ENCODE measurements at places on chromosomes 7 and 10.

- no peak for DNase-seq
Measured at GRCh38 chr7:47008461-47008860, 573.5 kb downstream of the TNS3 start.

DNA sequence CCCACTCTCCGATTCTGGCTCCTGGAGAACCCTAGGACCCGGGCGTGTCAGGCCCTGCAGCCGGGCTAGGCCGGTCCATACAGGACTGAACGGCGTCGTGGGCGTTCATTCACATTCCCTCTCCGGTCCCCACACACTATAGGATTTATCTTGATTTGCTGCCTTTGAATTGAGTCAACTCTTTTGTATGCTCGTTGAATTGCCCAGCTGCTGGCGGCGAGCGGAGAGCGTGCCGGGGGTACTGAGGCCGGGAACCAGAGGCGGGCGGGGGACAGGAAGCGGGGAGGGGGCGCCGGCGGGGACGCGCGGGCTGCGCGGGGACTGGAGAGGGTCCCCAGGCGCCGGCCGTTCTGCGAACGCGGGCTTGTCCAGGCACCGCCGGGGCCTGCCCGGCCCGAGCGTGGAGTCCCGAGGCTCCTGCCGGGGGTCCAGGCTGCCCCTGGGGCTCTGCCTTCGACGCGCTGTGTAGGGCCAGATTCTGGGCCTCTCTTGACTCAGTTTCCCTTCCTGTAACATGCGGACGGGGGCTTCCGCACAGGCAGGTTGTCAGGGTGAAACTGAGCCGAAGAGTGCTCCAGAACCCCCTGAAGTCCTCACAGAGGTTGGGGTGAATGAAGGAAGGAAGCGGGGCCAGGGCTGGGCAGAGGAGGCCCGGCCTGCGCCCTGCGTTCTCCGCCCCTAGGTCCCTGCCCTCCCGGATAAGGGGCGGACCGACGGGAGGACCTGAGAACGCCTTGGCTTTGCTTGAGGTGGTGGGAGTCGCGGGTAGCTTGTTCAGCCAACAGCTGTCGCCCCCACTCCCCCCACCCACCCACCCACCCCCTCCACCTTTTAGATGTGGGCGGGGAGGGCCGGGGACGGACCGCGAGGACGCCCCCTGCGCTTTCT lies 769 bp upstream of the ELFN1 start:
- DNase-seq = peak; percentile 11

DNA sequence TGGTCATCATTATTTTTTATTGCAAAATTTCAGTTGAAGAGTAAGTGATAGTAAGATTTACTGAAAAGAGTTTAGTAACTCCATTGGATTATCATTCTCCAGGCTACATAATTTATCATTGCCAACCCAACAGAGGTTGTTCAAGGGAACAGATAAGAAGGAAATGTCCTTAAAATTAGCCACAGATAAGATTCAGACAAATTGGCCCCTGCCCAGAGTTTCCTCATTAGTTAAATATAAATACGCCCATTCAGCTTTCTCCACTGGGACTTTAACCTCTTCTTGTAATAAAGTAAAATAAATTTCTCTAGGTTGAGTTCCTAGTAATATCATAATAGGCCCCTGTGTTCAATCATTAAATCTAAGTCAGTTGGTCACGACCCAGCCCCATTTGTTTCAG lies 27.7 kb upstream of the PHYHIPL start:
- DNase-seq = no peak

- DNase-seq = no peak
Measured at GRCh38 chr10:82160307-82160706, 285.3 kb downstream of the NRG3 start.
